ENCODE measurements at places on chromosomes 5 and 9.

DNA sequence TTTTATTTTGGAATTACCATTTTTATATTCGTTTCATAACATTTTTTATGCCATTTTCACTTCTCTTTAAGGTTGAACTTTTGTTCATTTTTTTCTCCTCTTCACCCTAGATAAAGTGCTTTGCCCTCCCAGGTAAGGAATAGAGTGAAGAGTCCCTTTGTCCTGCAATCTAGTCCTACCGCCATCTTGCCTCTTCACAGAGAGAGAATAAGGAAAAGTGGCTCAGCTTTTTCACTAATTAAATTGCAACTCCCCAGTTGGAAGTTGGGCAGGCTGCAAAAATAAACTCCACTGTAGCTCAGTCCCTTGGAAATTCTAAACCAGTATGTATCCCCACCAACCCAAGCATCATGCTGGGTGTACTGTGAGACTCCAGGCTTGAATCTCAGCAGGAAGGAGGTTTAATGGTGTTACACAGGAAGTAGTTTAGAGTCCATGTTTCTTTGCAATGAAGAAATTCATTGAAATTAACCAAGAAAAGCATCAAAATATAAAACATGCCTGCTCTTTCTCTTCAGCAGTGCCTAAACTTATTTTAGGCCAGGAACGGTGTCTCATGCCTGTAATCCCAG, 60.3 kb upstream of the PCSK1 start:
- no peak for DNase-seq

GRCh38 chr5:94545870-94546625, 72.4 kb downstream of the KIAA0825 start:
- DNase-seq: no peak

GRCh38 chr5:117110548-117110947, 535.9 kb upstream of the SEMA6A start:
- DNase-seq: no peak

GRCh38 chr9:131954299-131954698, 125.4 kb downstream of the MED27 start:
- no peak for DNase-seq

GRCh38 chr5:125654392-125654791, 768.8 kb upstream of the GRAMD2B start:
- no peak for DNase-seq
